ENCODE measurements at places on chromosomes 11 and 22. TPM values are rescaled to one million over a fixed set of nuclear protein-coding genes. Genes with fewer than 3 reads are reported as not detected.

DNA sequence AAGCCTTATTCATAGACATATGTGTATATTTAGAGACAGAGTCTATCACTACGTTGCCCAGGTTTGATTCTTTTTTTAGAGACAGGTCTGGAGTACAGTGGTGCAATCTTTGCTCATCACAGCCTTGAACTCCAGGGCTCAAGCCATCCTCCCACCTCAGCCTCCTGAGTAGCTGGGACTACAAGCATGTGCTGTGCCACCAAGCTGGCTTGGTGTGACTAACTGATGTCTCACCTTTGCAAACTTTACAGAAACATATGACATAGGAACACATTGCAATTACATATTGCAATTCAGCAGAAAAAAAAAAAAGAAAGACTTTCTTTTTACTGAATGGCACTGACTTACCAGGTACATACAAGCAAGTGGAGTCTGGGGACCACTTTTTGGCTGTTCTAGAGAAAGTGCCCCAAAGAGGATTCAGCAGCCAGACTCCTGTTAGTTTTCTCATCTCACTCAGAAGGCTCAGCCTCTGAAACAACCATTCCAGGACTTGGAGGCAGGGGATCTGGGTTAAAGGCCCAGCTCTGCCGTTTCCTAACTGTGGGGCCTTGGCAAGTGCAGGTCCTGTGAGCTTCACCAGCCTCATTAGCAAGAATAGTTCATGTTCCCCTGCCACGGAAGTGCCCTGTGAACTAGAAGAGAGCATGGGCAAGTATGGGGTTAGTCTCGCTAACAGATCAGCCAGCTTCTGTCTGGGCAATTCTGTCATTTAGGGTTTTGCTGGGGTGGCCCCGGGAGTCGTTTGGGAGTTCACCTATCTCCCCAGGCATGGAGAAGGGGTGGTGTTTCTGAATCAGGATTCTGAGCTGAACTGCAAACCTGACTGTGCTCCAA lies 11.3 kb upstream of the NFAM1 start:
- H3K4me3 ChIP-seq: no peak overlapping the region
- H3K36me3 ChIP-seq: no peaks in the 10 kb centered on the region
- peak overlapping the region; percentile 43 for H3K27ac ChIP-seq

DNA sequence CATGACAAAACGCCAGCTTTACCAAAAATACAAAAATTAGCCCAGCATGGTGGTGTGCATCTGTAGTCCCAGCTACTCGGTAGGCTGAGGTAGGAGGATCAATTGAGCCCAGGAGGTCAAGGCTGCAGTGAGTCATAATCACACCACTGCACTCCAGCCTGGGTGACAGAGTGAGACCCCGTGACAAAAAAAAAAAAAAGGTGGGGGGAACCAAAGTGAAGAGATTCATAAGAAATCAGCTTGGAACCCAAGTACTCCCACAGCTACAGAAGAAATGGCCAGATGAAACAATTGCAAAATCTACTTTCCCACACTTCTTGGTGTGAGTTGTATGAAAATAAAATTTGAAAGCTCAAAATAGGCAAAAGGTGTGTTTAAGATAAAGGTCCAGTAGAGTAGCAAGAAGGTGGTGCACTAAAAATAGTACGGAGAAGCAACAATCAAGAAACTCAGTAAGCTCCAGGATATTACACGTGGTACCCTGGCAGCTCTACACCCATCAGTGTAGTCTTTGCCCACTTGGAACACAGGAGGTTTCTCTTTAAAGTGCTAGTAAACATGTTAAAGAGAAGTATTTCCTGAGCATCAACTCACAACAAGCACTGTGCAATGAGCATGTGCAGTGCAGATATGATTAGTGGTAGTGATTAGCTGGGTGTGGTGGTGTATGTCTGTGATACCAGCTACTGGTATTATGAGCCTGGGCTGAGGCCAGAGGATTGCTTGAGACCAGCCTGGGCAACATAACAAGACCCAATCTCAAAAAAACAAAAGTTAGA lies 5.3 kb downstream of the HARBI1 start:
- no peak overlapping the region for H3K27ac ChIP-seq
- no peak for DNase-seq
- no peaks in the 10 kb centered on the region for H3K27me3 ChIP-seq
- H3K36me3 ChIP-seq: no peaks in the 10 kb centered on the region
- no peaks in the 10 kb centered on the region for H3K4me1 ChIP-seq

GRCh38 chr22:46113110-46113909 lies 37.0 kb upstream of the PPARA start:
- H3K36me3 ChIP-seq: no peaks in the 10 kb centered on the region
- H3K27ac ChIP-seq: no peak overlapping the region

DNA sequence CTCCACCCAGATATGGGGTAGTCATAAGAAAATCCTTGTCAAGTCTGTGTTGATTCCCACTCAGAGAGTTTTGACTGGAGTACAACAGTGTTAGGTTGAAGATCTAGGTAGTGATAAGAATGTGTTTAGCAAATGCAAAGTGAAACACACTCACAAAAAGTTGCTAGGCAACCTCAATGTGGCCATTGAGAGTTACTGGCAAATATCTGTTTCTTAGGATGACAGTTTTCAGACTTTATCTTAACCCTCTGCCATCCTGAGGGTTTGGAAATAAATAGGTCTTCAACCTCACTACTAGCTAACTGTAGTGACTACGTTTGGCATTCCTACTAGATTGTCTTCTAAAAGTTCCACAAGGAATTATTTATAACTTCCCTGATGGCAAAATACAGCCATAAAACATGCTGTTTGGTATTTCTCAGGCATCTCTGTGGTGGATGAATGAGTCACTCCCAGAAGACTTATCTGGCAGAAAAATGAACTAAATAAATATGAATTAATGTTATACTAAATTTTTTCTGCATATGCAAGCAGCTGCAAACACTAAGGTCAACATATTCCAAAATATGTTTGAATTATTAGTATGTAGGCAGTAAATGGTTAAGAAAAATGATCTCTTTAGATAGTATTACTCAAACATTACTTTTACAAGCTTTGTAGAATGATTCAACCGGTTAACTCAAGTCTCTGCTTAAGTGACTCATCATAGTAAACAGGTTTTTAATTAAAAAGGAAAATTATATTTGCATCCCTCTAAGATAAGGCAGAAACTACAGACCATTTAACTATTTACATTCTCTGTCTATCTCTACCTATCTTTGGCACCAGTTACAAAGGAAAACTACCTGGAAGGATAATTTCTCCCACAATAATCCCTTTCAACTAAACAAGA lies 17.1 kb upstream of the SYTL2 start:
- H3K27ac ChIP-seq: no peak overlapping the region
- DNase-seq: no peak
- H3K36me3 ChIP-seq: no peaks in the 10 kb centered on the region
- peaks cover 4% of the 10 kb centered on the region for H3K4me1 ChIP-seq

DNA sequence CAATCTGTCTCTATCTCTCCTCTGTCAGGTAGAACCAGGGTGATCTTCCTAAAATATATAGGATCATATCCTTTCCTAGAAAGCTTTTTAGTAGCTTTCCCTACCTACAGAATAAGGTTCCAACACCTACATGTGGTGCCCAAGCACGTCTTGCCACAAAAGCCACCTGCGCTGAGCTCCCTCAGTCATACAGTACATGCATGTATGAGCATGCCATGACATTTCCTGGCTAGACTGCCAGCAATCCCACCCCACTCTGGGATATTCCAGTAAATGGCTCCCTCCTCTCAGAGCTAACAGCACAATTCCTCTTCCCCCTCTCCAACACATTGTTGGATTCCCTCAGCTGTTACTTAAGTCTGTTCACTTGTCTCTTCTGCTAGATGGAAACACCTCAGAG lies 398.0 kb downstream of the TENM4 start:
- no peak for DNase-seq
- peaks cover 20% of the 10 kb centered on the region for H3K4me1 ChIP-seq
- no peaks in the 10 kb centered on the region for H3K36me3 ChIP-seq
- no peak overlapping the region for H3K4me3 ChIP-seq
- H3K27me3 ChIP-seq: no peaks in the 10 kb centered on the region

DNA sequence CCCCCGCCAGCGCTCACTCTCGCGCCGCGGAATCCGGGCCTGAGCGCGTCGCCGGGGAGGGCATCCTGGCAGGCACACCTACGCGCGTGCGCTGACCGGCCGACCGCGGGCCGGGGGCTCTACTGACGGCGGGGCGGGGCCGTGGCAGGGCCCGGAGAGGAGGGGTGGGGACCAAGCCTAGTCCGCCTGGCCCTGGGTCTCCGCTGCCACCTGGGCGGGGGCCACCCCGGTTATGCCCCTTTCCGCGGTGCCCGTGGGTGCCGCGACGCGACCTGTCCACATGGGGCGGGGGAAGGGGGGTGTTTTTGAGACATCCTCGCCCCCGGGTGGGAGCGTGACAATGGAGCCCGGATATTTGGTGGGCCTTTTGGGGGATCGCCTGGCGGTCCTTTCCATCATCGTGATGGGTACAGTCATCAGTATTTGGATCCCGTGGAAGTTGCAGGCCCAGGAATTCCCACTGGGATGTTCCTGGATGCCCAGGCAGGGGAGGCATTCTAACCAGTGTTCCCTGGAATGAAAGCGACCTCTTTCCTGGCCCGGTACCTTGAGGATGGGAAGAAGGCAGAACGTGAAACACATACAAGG lies 2.2 kb downstream of the NCAM1 start:
- DNase-seq: no peak
- H3K27ac ChIP-seq: no peak overlapping the region
- no peaks in the 10 kb centered on the region for H3K36me3 ChIP-seq
- H3K4me3 ChIP-seq: peak overlapping the region; percentile 18
- no peaks in the 10 kb centered on the region for H3K4me1 ChIP-seq
- no peaks in the 10 kb centered on the region for H3K27me3 ChIP-seq

DNA sequence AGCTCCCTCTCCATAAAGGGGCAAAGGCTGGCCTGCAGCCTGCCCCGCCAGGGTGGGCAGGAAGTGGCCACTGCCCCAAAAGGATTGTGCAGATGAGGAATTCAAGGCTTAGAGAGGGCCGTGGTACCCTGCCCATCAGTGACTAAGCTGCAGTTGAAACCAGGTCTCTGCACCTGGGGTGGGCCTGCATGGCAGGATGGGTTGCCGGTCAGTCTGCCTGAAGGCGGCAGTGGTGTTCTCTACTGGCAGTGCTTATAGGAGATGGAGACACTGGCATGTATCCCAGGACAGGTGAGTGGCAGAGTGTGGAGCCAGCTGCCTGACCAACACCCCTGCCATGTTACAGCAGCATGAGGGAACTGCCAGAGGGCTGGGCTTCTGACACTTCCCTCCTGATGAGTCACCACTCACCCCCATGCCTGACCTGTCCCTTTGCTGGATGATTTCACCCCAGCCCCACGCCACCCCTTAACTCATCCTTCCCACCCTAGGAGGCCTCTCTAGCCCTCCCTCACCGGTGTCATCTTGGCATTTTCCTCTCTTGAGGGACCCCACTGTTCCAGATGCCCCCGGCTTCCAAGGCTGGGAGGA lies 70.2 kb upstream of the LMO1 start:
- no peak overlapping the region for H3K4me3 ChIP-seq
- no peaks in the 10 kb centered on the region for H3K36me3 ChIP-seq
- DNase-seq: peak; percentile 38
- no peaks in the 10 kb centered on the region for H3K4me1 ChIP-seq

DNA sequence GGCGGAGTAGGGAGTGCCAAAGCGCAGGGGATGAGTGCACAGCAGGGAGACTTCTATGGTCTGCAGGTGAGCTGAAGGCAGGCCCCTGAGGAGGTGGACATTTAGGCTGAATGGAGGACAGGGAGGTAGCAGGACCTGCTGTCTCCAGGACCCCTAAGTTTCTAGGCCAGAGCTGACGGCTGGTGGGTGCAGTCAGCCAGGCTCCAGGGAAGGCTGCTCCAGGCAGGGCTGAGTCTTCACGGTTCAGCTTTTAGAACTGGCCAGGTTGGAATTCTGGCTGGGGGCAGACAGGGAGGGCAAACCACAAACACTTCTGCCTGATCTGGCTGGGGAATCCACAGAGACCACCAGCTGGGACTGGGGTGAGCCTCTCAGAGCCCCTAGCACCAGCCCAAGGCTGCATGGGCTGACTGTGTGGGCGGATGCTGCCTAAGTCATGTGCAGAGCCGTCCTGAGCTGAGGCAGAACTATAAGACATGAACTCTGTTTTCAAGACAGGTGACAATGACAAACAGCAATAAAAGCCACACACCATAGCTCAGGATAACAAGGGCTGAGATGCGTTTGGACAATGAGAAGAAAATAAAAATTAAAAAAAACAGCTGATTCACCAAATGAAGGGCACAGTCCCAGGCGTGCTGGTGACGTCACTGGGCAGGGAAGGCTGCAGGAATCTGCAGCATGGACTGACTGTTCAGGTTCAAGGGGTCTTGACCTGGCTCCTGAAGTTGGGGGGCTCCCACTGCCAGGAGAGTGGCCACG lies 10.4 kb upstream of the MALAT1 start:
- peak; percentile 53 for DNase-seq
- peak overlapping the region; percentile 92 for H3K27ac ChIP-seq

DNA sequence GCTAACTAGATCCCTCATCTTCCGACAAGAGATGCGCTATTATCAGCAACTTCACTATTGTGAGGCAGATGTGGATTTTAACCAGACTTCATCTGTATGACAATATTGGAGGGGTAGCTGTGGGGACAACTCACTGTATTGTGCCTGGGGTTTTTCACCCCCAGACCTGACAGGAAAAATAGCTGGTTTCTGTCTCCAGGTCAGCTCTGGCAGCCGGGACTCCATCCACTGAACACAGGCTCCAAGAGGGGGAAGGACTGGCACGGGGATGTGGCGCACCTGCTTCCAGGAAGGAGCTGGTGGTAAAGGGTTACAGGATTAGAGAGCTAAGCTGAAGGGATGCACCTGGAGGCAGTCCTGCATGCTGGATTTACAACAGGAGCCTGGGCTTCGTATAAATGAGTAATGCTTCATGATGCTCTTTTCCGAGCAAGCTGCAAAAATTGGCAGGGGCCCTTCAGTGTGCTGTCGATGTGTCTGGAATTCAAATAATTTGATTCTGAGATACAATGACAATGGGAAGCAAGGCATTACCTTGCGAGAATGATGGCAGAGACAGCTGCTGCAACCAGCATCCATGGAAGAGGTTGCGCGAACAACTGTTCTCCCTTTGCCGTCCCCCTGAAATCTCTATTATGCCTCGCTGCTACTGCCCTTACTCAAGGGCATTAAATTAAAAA lies 49.5 kb downstream of the LMO2 start:
- no peak overlapping the region for H3K27ac ChIP-seq
- no peaks in the 10 kb centered on the region for H3K27me3 ChIP-seq
- H3K36me3 ChIP-seq: no peaks in the 10 kb centered on the region

GRCh38 chr11:7512525-7513233 lies 1.1 kb upstream of the PPFIBP2 start:
- no peaks in the 10 kb centered on the region for H3K36me3 ChIP-seq
- DNase-seq: peak; percentile 72
- H3K27me3 ChIP-seq: no peaks in the 10 kb centered on the region
- H3K27ac ChIP-seq: peak overlapping the region; percentile 86
- peak overlapping the region; percentile 99 for H3K4me3 ChIP-seq

DNA sequence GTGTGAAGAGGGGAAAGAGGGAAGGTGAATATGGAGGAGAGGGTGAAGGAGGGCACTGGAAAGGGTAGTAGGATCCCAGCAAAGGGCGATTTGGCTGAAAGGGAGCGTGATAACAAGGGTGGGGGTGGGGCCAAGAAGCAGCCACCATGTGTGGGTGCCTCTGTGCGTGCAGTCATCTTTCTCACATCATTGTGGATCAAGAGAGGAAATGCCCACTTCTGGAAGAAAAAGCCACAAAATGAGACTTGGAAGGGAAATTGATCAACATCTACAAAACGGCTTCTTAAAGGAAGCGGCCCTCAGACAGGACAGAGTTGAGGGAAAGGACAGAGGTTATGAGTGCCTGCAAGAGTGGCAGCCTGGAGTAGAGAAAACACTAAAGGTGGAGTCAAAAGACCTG lies 1.2 kb upstream of the CXCR5 start:
- no peaks in the 10 kb centered on the region for H3K27me3 ChIP-seq
- no peak overlapping the region for H3K4me3 ChIP-seq

The PTGDR2 gene
- total RNA-seq: not detected

The USP47 gene
- 28.1 TPM for total RNA-seq

The SYNGR1 gene
- 3.2 TPM for total RNA-seq
